Stimulated activated CD8-positive, alpha-beta memory T cell treated with anti-CD3 and anti-CD28 coated beads, Interleukin-2, amount 100 ng/mL, for 1 hour (primary cell): ENCODE measurements at places on chromosomes 12 and 14.

DNA sequence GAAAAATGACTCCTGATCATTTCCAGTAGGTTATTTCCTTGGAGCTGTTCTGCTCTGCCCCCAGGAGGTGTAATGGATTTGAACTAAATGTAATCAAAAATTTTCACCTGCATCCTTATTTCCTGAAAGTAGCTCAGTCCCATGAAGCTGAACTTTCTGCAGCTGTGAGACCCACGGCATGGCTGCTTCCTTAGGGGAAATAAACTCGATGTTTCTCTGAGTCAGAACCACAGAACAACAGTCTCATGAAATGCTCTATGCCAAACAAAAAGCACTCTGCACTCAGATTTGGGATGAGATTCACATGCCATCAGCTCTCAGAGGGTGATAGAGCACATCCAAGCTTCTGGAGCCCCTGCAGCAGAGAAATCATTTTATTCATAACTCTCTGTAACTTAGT lies 224.1 kb upstream of the PLEKHG7 start:
- no peak for DNase-seq

DNA sequence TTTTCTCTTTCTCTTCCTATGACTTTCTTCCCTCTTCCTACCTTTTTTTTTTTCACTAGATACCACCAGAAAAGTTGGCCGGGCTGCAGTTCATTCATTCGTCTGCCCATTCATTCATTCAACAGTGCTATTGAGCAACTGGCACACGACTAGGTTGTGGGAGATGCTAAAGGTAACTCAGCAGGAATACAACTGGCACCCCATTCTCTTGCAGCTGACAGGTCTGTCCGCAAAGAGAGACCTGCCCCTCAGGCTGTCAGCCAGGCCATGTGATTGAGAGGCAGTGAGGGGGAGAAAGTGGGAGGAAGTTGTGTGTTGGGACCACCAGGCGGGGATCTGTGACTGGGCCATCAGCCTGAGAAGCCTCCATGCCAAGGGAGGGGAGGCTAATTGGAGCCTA lies 105.2 kb downstream of the TSPAN9 start:
- no peak for DNase-seq

- DNase-seq, result no peak
These were observed 16.2 kb downstream of the IRF2BPL start for GRCh38 chr14:77012193-77012765.

DNA sequence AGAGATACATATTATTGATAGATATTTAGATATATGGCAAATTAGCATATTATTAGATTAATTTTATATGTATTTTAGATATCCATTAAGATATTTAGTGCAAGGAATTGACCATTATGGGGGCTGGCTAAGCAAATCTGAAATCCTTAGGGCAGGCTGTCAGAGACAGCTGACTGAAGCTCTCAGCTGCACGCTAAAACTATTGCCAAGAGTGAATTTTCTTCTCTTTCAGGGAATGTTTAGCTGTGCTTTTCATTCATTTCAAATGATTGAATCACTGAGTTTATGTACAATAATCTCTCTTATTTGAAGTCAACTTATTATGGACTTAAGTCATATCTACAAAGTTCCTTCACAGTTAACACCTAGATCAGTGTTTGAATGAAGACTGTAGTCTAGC lies 566.5 kb downstream of the LRFN5 start:
- DNase-seq, result no peak

DNA sequence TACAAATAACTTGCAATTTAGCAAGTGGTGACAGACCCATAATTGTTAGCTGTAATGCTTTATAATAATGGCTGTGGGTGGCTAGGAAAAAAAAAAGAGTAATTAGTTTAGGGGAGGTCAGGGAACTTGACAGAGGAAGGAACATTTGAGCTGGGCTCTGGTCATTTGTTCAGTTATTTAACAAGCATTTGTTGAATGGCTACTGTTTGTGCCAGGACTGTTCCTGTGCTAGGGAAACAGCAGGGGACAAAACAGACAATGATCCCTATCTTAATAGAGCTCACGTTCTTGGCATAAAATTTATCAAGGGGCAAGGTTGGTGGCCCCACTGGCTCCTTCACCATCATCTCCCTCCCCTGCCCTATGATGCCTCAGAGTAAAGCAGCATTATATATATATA lies 18.5 kb downstream of the CHST11 start:
- no peak for DNase-seq

DNA sequence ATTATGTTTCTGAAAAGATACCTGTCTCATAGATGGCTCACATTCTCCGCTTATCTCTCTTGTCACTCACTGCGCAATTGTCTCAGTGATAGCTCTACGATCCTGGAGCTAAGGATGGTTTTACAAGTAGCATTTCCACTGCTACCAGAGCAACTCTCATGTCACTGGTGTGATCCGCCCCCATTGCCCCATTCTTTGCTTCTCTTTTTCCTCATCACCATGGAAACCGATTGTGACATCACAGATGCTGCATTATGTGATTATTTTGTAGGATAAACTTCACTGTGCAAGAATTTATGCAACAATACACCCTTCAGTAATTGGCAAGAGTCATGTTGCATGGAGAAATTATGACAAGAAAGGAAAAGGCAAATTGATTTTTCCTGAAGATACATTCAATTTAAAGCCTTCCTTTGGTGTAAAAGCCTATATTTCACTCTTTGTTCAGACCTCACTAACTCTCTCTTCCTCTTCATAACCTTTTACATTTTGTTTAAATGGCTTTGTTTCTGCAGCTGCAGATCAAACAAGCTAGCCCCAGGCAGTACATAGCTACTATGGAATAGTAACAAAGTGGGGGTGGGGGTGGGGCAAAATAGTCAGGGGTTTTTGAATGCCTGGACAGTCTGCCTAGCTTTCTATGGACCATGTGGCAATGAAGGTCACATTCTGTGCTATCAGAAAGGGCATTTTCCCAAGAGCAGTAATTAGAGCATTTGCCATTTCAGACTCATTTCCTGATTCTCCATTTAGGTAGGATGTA lies 539.8 kb downstream of the NRXN3 start:
- DNase-seq, result no peak

DNA sequence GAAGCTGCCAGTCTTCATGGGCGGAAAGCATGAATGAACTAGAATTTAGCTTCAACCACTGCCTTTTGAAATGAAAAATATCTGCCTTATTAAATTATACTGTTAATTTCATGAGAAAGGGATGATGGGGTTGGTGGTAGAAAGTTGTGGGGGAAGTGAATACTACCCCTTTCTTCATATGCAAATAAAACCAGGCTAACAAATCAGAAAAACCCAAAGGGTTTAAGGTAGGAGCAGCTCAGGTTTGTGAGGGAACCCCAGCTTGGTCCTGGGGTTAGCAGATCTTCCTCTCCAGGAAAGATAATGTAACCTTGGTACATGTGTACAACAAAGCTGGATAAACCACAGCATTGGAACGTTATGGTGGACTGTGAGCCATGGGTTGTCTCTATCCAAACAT lies 84.0 kb downstream of the PPP2R5C start:
- DNase-seq, result no peak

DNA sequence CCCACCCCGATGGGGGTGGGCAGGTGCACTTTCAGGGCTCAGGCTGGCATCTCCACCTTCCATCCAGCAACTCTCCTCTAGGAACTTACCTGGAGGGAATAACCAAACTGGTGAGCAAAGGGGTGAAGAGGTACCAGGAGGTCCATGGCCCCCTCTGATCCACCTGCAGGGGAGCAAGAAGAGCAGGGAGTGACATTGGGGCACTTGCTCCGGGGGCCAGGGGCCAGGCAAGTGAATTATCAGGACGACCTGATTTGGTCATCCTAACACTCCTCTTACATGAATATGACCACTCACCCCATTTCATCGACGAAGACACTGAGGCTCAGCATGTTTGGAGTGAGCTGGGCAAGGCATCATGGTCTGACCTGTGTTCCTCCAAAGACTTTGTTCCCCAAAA lies 6.0 kb downstream of the DIO3 start:
- no peak for DNase-seq

GRCh38 chr14:72916174-72916573 lies 10.1 kb upstream of the DCAF4 start:
- DNase-seq, result no peak

DNA sequence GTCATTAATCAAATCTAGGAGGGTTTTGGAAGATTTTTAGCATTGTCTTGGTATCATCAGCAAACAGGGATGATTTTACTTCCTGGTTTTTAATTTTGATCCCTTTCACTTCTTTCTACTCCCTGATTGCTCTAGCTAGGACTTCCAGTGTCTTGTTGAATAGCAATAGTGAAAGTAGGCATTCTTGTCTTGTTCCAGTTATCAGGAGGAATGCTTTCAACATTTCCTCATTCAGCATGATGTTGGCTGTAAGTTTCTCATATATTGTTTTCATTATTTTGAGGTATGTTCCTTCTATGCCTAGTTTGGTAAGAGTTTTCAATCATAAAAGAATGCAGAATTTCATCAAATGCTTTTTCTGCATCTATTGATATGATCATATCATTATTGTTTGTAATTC lies 244.2 kb upstream of the CLEC14A start:
- no peak for DNase-seq

DNA sequence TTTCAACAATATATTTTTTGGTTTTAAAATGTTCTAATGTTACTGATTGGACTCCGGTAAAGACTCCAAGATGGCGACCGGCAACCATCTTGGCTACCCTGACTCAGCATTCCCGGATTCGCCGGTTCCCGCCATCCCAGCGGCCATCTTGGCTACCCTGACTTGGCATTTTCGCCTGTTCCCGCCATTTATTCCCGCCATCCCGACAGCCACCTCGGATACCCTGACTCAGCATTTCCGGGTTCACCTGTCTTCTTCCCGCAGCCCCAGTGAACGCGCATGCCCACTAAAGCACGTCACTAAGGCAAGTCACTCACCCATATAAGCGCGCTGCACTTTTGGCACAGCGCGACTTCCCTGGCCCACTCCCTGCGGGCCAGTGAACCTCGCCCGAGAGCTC lies 9.0 kb upstream of the LRFN5 start:
- DNase-seq, result no peak

DNA sequence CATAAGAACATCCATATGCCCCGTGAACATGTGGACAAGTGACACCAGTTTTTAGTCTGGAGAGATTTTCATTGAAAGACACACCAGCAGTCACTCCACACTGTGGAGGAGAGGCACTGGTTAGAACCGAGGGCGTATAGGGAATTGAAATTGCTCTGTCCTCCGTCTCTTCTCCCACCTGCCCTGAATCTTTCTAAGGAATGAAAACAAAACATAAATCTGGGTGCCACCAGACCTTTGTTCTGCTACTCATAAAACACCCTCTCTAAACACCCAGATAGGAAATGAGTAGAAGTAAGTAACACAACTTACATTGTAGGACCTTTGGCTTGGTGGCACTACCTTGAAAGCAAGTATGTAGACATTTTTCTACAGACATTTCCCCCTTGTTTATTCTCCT lies 37.1 kb upstream of the STON2 start:
- DNase-seq, result no peak

DNA sequence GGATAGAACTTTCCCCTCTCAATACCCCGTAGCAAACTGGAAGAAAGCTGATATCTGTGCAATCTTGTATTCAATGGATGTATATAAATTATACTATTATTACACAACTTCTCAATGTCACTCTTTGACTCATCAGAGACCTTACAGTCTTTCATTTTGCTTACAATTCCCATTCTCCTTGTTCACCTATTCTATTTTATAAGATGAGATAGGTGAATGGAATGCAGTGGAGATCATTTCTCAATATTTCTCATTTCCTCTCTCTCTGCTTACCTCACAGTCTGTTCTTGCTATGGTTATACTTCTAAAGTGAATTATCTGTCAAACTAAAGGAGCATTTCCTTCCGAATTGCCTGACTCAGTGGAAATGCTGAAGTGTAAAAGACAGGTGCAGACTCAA lies 14.9 kb downstream of the FOXA1 start:
- no peak for DNase-seq

GRCh38 chr14:34692348-34692747 lies 22.0 kb downstream of the CFL2 start:
- DNase-seq, result no peak

- DNase-seq, result no peak
These were observed 169.1 kb upstream of the TBX3 start for GRCh38 chr12:114852976-114853529.

- no peak for DNase-seq
These were observed 637 bp downstream of the PTMS start for GRCh38 chr12:6766651-6767349.

- no peak for DNase-seq
These were observed 212.3 kb downstream of the TMEM121 start for GRCh38 chr14:105738638-105739037.

DNA sequence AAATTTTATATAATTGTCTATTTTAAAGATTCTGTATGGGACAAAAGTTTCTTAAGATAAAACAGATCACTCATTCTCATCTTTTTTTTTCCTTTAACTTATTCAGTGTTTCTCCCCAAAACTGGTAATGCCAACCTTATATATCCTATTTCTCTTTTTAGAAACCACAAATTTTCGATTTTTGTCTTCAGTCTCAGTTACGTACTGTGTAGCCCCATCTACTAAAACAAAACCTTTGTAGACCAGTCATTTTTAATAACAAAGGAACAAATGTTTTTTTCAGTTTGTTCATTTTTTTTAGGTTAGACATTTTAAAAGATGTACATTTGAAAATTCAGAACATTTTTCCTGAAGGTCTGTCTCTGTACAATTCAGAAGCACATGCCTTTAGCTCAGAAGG lies 18.2 kb downstream of the PNMA1 start:
- DNase-seq, result no peak

DNA sequence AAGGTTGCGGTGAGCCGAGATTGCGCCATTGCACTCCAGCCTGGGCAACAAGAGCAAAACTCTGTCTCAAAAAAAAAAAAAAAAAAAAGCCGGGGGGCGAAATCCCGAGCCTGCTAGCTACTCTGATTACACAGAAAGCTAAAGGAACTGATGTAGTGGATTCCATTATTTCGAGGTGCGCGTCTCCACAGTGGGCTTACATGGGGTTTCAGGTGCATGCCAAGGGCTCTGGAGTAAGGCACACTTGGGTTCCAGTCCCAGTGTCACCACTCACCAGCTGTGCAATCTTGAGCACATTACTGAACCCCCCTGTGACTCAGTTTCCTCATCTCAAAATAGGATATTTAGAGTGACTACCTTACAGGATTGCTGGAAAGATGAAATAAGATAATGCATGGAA lies 1.7 kb upstream of the RAB15 start:
- DNase-seq, result no peak

DNA sequence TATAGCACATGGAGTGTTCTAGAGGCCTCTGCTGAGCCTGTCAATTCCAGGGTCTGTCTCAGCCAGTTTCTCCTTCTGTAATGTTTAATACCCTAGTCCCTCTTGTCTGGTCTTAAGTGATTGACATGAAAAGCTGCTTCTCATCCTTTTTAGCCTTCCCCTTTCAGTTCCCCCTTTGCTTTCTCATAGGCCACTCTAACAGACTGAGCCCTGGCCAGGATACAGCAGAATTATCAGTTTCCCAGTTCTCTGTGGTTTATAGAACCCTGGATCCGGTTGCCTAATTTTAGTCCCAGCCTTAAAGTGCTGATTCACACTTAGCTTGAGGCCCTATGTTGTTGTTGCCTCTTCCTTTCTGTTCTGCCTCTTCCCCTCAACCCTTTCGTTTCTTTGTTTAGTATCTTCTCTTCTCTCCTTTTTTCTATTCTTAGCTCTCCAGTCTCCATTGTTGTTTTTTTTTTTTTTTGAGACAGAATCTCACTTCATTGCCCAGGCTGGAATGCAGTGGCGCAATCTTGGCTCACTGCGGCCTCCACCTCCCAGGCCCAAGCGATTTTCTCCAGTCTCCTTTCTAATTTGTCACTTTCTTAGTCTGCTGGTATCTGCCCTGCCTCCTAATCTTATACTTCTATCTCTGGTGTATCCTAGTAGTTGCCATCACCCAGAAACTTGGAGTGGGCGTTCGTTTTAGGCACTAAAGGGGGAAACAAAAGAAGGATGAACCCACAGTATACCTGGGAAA lies 2.9 kb upstream of the BIN2 start:
- DNase-seq, result no peak
